ENCODE measurements at places on chromosomes 16 and 17. TPM values are rescaled to one million over a fixed set of nuclear protein-coding genes. Genes with fewer than 3 reads are reported as not detected.

DNA sequence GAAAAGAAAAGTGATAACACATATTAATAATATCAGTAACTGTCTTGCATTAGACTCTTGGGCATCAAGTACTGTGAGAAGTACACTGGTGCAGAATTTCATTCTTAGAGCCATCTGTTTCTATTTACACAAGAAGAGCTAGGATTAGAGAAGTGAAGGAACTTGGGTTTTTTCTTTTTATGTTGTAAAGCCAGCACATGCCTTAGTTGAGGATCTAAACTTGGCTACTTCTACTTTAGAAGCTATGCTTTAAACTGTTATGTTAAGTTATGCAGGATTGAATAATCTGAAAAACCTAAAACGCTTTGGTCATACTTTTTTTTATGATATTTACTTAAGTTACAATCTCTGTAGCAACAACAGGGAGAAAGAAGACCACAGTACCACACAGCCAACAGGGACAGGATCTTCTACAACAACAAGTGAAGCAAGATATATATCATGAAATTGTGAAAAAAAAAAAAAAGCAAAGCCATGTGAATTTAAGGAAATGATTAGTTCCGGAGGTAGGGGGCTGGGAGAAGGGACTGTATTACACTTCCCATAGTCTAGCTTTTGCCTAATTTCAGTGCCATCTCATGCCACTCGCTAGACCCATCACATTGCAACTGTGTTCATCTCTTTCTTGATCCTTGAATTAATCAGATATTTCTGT, 305.1 kb upstream of the GOT2 start:
- no peaks in the 10 kb centered on the region for H3K27me3 ChIP-seq
- no peaks in the 10 kb centered on the region for H3K4me1 ChIP-seq
- DNase-seq: no peak

- H3K36me3 ChIP-seq: no peaks in the 10 kb centered on the region
- H3K27me3 ChIP-seq: no peaks in the 10 kb centered on the region
- no peak overlapping the region for H3K27ac ChIP-seq
- H3K4me3 ChIP-seq: no peak overlapping the region
Measured at GRCh38 chr17:67386965-67387551, 10.0 kb downstream of the PITPNC1 start.

- DNase-seq: no peak
- H3K27ac ChIP-seq: no peak overlapping the region
- no peaks in the 10 kb centered on the region for H3K4me1 ChIP-seq
- H3K4me3 ChIP-seq: peak overlapping the region; percentile 50
- no peaks in the 10 kb centered on the region for H3K36me3 ChIP-seq
- H3K27me3 ChIP-seq: no peaks in the 10 kb centered on the region
Measured at GRCh38 chr16:72786606-72787005, 261.3 kb downstream of the ZFHX3 start.

DNA sequence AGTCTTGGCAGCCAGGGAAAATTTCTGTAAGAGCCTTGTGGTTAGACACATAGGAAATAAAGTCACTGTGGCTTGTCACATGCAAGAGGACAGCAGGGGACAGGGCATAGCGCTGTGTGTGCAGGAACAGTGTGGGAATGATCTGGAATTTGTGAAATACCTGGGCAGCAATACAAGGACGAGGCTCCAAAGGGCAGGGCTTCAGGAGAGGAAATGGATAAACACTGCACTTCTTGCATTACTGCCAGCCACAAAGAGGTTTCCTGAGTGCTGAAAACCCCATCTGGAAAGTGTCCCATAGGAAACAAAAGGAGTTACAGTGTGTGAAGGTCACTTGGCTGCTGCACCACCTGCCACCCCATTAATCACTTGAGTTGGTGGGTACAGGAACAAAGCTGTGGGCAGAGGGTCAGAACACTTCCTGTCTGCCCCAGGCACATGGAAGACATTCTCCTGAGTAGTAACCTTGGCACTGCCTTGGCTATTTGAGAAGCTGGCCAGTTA, 12.1 kb upstream of the HP start:
- peaks cover 8% of the 10 kb centered on the region for H3K4me1 ChIP-seq
- peak overlapping the region; percentile 84 for H3K27ac ChIP-seq
- no peak overlapping the region for H3K4me3 ChIP-seq
- no peaks in the 10 kb centered on the region for H3K27me3 ChIP-seq

DNA sequence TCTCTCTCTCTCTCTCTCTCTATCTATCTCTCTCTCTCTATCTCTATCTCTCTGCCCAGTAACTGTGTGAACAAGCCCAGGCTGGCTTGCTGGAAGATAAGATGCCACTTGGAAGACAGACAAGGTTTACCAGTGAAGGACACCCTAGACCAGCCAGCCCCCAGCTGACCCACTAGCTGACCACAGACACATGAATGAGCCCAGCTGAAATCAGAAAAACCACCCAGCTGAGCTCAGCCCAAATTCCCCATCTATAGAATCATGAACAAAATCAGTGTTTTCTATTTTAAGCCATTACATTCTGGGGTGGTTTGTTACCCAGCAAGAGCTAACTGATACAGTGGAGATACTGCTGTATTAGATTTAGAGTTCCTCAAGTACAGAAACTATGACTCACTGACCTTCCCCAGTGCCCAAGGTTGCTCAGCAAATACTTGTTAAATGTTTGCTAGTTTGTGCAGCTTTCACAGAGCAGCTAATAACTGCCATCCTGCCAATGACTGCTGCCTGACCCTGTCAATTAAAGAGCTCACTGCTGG, 18.0 kb downstream of the EMP2 start:
- H3K36me3 ChIP-seq: no peaks in the 10 kb centered on the region
- H3K27ac ChIP-seq: peak overlapping the region; percentile 47
- no peak for DNase-seq
- peaks cover 53% of the 10 kb centered on the region for H3K4me1 ChIP-seq
- no peak overlapping the region for H3K4me3 ChIP-seq

GRCh38 chr17:80365001-80365965, 49.7 kb upstream of the ENDOV start:
- no peak overlapping the region for H3K4me3 ChIP-seq
- H3K27me3 ChIP-seq: no peaks in the 10 kb centered on the region
- no peak for DNase-seq
- H3K4me1 ChIP-seq: no peaks in the 10 kb centered on the region
- H3K36me3 ChIP-seq: peaks cover 13% of the 10 kb centered on the region

GRCh38 chr16:57374067-57374534, 1.8 kb downstream of the CX3CL1 start:
- peak overlapping the region; percentile 66 for H3K4me3 ChIP-seq
- H3K36me3 ChIP-seq: no peaks in the 10 kb centered on the region

Gene NPIPB2
- total RNA-seq: 5.0 TPM

DNA sequence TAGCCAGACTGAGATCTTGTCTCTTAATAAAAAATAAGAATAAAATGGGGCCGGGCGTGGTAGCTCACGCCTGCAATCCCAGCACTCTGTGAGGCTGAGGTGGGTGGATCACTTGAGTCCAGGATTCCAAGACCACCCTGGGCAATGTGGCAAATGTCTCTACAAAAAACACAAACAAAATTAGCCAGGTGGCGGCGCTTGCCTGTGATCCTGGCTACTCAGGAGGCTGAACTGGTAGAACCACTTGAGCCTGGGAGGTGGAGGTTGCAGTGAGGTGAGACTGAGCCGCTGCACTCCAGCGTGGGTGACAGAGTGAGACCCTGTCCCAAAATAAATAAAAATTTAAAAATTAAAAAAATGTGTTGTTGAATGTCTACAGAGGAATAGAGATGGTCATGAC, 2.9 kb upstream of the DEF8 start:
- H3K4me3 ChIP-seq: no peak overlapping the region
- no peak for DNase-seq
- peaks cover 3% of the 10 kb centered on the region for H3K4me1 ChIP-seq

GRCh38 chr17:82956726-82957468, 117.1 kb upstream of the ZNF750 start:
- no peak overlapping the region for H3K4me3 ChIP-seq
- no peaks in the 10 kb centered on the region for H3K27me3 ChIP-seq
- H3K27ac ChIP-seq: no peak overlapping the region
- no peaks in the 10 kb centered on the region for H3K4me1 ChIP-seq

DNA sequence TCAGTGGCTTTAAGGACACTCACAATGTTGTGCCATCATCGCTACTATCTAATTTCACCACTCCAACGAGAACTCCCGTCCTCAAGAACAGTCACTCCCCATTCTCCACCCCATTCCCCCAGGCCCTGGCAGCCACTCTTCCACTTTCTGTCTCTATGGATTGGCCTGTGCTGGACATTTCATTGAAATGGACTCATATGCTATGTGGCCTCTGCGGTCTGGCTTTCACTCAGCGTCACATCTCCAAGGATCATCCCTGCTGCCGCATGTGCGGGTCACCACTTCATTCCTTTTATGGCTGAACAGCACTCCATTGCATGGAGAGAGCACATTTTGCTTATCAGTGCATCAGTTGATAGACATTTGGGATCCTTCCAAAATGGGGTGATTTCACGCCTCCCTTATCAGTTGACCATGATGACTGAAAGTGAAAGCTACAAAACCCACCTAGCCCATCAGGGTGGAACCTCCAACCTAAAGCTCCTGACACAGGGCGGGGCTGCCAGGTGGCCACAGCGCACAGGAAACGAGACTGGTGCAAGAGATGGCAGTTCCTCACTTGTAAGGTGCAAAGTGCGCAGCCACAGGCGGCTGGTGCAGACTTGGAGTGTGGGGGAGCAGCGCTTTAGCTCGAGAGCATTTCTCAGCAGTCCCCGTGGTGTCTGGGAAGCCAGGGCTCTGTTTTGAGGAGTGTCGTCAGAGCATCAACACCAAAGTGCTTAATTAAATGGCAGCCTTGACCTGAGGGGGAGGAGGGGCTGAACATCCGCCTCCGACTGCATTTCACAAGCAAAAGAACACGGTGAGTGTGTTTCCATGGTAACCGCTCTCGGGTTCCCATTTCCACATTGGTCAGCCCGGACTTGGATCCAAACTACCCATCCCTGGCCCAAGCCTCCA, 23.8 kb downstream of the COTL1 start:
- DNase-seq: peak; percentile 63
- H3K27me3 ChIP-seq: no peaks in the 10 kb centered on the region
- H3K27ac ChIP-seq: no peak overlapping the region
- no peaks in the 10 kb centered on the region for H3K36me3 ChIP-seq
- H3K4me3 ChIP-seq: no peak overlapping the region

GRCh38 chr17:75764711-75765421, at the start of gene GALK1:
Gene GALK1, minus strand, starts transcription at chr17:75765192. Its CDS starts 56 bp downstream, at chr17:75765136.
- DNase-seq: peak; percentile 84
- peaks cover 12% of the 10 kb centered on the region for H3K4me1 ChIP-seq
- H3K27ac ChIP-seq: peak within 1 kb of the TSS; percentile 82
- no peaks in the 10 kb centered on the region for H3K27me3 ChIP-seq
- no peaks in the 10 kb centered on the region for H3K36me3 ChIP-seq
- peak within 1 kb of the TSS; percentile 83 for H3K4me3 ChIP-seq

DNA sequence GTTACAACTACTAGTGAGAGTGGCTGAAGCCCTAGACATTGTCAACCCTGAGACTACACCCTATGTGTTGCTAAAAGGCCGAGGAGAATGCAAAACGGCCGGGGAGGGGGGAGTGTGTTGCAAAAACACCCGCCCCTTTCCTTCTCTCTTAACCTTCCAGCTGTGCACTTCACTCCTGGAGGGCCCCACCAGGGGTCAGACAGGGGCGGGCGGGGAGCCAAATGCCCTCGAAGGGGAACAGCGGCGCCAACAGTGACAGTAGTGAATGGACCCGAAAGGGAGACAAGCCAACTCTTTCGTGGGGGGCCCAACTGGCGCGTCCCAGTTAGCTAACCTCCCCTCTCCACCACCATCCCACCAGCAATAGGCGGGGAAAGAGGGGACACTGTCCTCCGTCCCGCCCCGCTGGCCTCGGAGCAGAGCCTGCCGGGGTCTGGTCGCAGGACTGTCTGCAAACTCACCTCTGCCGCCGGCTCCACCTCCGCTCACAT, 352 bp downstream of the MARF1 start:
- H3K4me1 ChIP-seq: peaks cover 26% of the 10 kb centered on the region
- no peaks in the 10 kb centered on the region for H3K27me3 ChIP-seq
- peak; percentile 89 for DNase-seq

GRCh38 chr16:35732046-35732810, 2272.8 kb downstream of the TP53TG3F start:
- H3K36me3 ChIP-seq: no peaks in the 10 kb centered on the region
- no peak overlapping the region for H3K4me3 ChIP-seq
- H3K27me3 ChIP-seq: no peaks in the 10 kb centered on the region
- H3K4me1 ChIP-seq: no peaks in the 10 kb centered on the region
- DNase-seq: no peak

Gene SLC2A4
- total RNA-seq: 50.9 TPM

DNA sequence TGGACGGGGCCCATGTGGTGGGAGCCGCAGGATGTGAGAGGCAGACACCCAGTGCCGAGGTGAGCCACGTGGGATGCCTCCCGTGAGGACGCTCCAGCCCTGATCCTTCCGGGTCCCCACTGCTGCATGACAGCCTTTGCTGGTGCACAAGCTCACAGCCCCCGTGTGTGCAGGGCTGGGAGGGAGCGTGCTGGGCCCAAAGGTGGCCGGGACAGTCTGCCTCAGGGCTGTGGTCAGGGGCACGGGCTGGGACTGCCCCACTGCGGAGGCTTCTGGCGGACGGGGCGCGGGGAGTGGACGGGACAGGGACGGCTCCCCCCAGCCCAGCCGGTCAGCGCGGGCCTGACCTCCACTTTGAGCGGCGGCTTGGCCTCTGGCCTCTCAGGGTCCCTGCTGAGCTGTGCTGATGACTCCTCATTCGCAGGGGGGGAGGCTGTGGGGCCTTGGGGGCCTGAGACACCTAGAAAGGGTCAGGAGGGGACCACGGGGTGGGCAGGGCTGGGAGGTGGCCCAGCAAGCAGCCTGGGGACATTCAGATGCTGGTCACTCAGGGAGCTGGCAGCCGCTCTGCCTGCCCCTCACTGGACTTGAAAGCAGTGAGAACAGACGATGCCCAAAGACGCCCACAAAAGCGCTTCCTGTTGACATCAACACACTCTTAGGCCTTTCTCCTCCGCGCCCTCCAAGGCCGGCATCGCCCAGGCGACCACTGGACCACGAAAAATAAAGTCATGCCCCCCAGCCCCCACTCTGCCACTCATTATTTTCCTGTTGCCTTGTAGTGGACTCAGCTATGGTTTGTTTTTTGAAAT, 9.3 kb upstream of the METRNL start:
- H3K36me3 ChIP-seq: no peaks in the 10 kb centered on the region
- H3K27ac ChIP-seq: no peak overlapping the region
- H3K27me3 ChIP-seq: no peaks in the 10 kb centered on the region
- H3K4me3 ChIP-seq: no peak overlapping the region
- no peaks in the 10 kb centered on the region for H3K4me1 ChIP-seq

DNA sequence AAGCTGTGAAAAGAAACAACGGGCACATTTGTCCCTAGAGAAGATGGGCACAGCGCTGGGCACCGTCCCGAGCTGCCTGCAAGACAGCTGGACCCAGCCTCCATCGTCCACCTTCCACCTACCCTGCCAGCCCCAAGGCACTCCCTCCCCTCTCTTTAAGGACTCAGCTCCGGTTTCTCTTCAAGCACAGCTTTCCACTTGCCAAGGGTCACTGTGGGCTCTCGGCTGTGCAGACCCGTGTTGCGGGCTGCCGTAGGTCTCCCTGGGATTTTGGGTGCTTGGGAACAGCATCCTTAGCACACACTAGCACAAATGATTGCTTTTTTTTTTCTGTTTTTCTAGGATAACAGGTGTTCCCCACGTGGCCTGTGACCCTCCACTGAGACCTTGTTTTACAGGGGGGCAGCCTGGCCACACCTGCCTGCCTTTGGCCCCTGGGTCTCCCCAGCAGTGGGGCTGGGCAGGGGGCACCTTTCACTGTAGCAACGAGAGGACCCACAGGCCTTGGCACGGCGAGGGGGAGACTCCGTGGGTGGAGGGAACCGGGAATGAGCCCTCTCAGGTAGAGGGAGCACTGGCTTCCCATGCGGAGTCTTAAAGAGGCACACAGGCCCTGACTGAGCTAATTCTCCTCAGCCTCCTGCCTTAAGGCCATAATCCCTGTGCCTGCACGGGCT, 1.4 kb downstream of the CHMP6 start:
- no peak for DNase-seq
- peaks cover 17% of the 10 kb centered on the region for H3K4me1 ChIP-seq
- H3K27ac ChIP-seq: peak overlapping the region; percentile 85
- no peaks in the 10 kb centered on the region for H3K27me3 ChIP-seq

Gene SLFN14
- total RNA-seq: 0.12 TPM

Measured in psoas muscle (tissue), 8 donors.